ENCODE measurements at places on chromosomes 4 and X.

GRCh38 chr4:16122784-16123183 is 39.0 kb upstream of the PROM1 start:
- peak; percentile 65 for DNase-seq

GRCh38 chr4:120084327-120084726 is 17.7 kb upstream of the MAD2L1 start:
- no peak for DNase-seq

- DNase-seq: no peak
Observed at GRCh38 chr4:155042014-155042413, 166.4 kb upstream of the NPY2R start.

- DNase-seq: no peak
Observed at GRCh38 chr4:3077796-3078195, 3.3 kb downstream of the HTT start.

DNA sequence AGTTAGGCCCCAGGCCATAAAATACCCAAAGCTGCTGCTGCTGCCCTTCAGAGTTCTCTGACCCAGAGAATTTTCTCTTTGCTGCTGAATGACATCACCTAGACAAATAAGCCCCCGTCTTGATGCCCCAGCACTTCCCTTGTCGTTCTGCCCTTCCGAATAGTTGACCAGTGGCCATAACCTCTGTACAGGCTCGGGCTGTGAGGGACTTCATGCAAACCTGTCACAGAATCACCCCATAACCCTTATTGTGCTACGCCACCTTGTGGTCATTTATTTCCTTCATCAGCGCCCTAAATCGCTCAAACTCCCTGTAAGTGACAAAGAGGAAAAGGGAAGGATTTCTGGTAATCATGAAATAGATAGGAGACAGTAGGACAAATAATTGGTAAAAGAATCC is 18.8 kb downstream of the SPACA5 start:
- peak; percentile 20 for DNase-seq

GRCh38 chr4:85933291-85933640 is 426.6 kb downstream of the MAPK10 start:
- DNase-seq: no peak

GRCh38 chr4:90546114-90546513 is 418.9 kb downstream of the CCSER1 start:
- DNase-seq: no peak

DNA sequence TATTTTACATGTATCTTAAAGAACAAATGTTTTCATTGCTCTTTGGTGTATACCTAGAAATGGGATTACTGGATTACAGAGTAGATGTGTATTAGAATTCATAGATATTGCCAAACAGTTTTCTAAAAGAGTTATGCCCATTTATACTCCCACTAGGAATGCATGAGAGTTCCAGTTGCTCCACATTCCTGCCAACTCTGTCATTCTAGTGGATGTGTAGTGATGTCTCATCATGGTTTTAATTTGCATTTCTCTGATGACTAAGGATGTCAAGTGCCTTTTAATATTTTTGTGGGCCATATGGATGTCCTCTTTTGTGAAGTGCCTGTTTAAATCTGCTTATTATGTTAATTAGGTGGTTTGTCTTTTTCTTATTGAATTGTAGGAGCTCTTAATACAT is 65.6 kb upstream of the BMP2K start:
- DNase-seq: no peak

DNA sequence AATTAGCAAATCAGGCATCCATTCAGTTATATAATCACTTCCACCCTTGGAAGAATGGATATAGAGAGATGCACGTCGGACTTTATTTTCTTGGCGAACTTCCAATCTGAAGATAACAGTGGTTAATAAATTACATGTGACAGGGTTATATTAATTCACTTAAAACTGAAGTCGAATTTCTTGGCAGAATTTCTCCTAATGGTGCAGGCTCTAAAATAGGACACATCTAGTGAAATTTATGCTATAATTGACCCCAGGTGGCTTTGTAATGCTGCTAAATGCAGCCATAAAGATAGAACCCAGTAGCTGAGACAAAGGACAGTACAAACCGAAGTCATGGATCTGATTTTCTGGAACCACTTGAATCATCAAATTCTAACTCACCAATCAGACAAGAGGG is 20.8 kb upstream of the SLC10A4 start:
- no peak for DNase-seq

GRCh38 chr4:171812333-171812664 is 905 bp upstream of the GALNTL6 start:
- DNase-seq: no peak

DNA sequence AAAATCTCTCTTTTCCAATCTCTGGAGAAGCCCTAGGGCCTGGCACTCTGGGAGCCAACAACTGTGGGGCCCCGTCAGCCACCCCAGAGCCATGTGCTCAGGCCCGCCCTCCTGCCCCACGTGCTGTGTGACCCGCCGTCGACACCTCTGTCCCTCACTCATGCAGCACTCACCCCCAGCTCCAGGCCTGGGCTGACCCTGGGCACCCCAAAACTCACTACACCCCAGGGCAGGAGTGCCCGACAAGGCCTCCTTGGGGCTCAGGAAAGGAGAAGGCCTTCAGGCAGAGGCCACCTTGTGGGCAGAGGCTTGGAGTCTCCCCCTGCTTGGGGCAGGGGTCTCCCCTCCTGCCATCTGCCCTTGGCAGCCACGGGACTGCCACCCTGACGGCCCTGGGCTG is 5.7 kb downstream of the MYL5 start:
- no peak for DNase-seq

- DNase-seq: no peak
Observed at GRCh38 chr4:54657551-54658251, at the start of gene KIT. KIT (plus strand) TSS chr4:54657957; CDS start chr4:54658015, 58 bp downstream.

DNA sequence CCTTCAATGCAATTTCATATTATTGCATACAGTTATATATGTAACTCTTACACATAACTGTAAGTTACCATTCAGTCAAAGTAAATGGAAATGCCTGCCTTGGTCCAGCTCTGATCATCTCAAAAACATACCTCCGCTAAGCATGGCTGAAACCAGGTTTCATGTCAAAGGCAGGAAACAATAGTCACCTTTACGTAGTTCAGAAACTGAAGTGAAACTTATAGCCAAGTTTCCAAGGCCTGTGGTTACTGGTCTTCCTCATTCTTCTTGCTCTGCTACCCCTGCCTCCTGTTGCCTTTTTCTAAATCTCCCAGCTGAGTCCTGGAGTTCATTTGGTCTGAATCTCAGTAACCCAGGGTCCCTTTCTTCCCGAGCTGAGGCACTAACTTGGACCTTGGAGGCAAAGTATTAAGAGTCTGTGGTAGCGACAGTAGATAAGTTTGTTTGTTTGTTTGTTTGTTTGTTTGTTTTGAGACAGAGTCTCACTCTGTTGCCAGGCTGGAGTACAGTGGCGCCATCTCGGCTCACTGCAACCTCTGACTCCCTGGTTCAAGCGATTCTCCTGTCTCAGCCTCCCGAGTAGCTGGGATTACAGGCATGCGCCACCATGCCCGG is 30.8 kb downstream of the DAPP1 start:
- no peak for DNase-seq

DNA sequence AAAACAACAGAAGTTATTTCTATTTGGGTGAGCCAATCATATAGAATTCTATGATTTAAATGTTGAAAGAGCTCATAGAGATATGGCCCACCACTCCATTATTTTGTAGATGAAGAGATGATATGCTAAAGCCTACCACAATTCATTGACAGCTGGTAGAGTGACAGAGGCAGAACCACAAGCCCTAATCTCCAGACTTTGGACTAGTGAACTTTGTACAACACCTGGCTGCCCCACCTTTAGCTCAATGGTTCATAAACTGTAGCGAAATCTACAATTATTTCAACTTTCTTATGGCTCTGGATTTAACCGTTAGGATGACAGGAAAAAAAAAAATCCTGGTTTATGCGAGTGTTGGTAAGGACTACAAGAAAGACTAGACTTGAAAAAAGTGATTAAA is 50.9 kb downstream of the PRKG2 start:
- DNase-seq: no peak

GRCh38 chr4:82463221-82463620 is 32.8 kb downstream of the ENOPH1 start:
- DNase-seq: no peak

- no peak for DNase-seq
Observed at GRCh38 chr4:48195374-48195773, 61.3 kb upstream of the TXK start.

DNA sequence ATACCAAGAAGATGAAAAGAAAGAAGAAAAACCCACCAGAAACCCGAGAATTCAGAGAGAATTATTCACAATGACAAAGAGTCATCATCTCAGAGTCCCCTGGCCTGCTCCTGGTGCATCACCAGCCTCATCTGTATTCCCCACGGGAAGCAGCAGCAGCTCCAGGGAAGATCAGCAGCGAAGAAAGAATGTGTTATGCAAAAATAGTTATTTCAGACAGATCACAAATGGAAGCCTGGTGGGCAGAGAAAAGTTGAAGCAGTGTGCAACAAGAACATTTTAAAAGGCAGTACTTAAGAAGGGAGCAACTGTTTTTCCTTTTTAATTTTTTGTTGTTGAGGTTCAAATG is 189.2 kb downstream of the PPP3CA start:
- no peak for DNase-seq

DNA sequence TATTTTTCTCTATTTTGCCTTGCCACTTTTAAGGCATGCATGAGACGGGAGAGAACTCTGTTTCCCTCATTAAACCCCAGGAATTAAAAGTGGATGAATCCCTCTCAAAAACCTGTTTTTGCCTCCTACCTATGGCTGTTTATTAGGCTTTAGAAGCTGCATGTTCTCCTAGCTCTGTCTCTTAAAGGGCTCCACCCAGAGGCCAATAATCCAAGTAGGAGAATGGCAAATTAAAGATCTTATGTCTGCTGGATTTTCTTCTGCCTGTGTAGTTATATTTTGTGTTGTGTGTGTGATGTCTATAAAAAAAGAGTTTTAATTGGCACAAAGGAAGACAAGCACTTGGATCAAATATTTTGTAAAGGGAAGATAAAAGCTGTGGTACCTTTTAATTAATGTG is 32.4 kb downstream of the MAGEC1 start:
- no peak for DNase-seq

DNA sequence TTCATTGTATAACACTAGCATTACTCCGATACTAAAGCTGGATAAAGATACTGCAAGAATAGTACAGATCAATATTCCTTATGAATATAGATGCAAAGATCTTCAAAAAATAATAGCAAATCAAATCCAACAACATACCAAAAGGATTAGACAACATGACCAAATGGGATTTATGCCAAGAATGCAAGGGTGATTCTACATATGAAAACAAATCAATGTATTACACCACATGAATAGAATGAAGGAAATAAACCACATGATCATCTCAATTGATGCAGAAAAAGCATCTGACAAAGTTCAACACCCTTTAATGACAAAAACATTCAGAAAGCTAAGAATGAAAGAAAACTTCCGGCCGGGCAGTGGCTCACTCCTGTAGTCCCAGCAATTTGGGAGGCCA is 42.8 kb downstream of the CUL4B start:
- DNase-seq: no peak

GRCh38 chr4:13159041-13159620 is 325.0 kb downstream of the RAB28 start:
- DNase-seq: no peak

GRCh38 chr4:163121689-163122088 is 45.0 kb downstream of the NAF1 start:
- DNase-seq: no peak

DNA sequence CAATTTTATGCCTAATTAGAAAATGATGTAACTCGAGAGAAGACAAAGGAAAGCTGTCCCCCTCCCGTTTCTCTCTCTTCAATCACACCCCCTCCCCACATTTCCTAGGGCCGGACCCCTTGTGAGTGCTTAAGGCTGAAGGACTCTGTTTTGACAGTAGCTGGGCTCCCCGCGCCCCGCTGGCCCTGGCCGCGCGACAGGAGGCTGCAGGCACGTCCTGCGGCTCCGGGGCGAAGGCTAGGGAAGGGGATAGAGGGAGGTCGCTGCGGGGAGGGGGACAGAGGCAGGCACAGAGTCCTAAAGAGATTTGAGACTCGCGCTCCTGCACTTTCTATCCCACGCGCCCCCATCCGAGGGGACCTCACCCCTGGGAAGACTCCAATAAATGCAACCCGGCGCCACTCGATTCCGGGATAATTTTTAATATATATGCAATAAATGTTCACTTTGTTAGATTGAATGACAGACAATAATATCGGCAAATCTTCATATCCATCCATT is 56.2 kb upstream of the TMEM33 start:
- DNase-seq: no peak
